ENCODE measurements at places on chromosomes 12 and 14.

GRCh38 chr14:43336351-43336750, 1170.7 kb downstream of the FSCB start:
- no peak for DNase-seq

DNA sequence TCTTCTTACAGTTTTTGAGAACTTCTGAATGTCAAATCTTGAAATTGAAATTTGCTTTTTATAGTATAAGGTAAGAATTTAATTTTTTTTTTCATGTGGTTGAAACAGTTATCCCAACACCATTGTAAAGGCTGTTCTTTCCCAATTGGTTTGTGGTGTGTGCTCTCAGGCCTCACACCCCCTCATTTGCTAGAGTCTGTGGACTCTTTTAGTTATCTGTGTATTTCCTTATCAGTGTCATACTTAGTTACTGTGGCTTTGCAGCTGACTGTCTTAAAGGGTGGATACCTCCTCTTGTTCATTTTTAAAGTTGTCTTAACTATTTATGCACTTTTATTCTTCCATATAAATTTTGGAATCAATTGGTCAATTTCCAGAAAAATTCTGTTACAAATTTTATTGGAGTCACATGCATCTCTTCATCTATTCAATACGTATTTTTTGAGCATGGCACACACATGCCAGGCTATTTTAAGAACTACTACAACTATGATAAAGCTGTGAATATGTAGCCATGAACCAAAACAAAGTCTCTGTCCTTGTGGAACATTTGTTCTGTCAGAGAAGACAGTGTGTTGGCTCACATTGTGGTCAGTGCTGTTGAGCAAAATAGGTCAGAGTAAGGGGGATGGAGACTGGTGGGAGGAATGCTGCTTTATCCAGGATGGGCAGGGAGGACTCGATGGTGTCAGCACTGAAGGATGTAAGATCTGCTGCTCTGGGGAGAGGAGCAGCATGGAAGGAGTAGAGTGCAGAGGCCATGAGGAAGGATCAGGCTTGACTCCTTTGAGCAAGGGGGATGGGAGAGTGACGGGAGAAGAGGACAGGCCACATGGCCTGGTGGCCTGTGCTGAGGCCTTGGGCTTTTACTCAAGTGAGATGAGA, 24.1 kb downstream of the FGF23 start:
- no peak for DNase-seq

GRCh38 chr12:124233041-124233796, 61.7 kb upstream of the RFLNA start:
- no peak for DNase-seq

DNA sequence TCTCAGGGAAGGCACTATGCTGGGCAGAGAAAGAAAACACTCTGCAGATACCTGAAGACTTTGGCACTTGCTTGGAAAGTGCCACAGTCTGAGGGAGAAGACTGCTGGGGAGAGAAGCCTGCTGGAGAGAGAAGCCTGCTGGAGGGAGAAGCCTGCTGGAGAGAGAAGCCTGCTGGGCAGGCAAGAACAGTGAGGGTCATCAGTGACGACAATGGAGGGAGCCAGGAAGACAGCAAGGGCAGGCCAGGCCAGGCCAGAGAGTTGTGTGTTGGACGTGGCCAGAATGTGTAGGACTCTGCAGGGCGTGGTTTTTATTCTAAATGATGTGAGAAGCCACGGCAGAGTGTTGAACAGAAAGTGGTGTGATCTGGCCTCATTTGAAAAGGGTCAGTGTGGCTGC, 185.3 kb upstream of the ABCD2 start:
- DNase-seq: no peak

DNA sequence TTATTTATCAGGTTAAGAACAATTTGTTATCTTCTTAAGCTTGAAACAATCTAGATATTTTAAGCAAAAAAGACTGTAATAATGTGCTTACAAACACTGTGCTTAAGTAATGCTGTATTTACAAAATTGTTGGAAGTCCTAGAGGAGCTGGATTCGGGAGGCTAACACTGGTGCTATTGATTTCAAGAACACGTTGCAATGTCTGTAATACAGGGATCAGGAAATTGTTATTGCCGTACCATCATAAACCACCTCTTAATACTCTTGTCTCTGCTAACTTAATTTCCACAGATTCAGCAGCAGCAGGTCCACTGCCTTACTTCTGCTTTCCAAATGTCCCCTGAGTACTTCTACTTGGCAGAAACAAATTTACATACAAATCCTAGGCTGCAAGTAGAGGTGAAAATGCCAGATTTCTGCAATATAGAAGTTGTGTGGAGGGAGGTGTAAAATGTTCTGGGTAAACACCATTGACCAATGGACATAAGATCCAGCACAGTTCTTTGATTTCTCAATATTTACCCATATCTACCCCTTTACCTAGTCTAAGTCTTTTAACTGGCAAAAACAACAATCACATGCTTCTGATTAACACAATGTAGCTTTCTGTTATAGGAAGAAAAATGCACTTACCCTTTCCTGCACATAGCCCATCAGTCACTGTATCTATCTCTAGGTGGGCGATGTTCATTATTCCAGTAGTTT, 663.4 kb downstream of the TMTC2 start:
- DNase-seq: no peak

DNA sequence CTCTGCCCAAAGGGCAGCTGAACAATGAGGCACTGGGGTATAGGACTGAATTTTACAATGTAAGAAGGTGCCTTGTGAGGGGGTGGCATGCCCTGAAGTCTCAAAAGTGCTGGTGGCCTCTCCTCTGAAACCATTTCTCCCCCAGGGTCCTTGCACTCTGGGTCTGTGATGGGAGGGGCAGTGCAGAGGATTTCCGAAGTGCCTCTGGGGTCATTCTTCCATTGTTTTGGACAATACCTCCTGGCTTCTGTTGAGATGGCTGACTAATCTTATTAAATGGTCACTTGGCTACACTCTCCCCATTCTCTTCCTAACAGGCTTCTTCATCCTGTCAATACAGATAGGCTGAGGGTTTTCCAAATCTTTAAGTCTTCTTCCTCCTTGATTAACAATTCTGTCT, 59.3 kb downstream of the UNC79 start:
- no peak for DNase-seq

DNA sequence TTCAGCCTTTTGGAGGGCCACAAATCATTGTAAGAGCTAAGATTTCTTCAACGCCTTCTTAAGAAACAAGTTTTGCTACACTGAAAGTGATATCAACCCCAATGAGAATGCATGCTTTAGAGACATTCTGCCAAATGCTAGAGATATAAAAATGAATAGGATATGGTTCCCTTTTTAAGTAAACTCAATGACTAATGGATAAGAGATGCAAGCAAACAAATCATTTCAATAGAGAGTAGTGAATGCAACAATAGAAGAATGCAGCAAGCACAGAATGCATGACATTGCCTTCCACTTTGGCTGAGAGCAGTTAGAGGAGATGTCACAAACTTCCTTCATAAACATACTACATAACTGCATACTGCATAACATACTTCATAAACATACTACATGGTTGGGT, 116.4 kb downstream of the PDZRN4 start:
- no peak for DNase-seq

GRCh38 chr12:9910716-9911421, 21.3 kb downstream of the CLEC2A start:
- DNase-seq: no peak

DNA sequence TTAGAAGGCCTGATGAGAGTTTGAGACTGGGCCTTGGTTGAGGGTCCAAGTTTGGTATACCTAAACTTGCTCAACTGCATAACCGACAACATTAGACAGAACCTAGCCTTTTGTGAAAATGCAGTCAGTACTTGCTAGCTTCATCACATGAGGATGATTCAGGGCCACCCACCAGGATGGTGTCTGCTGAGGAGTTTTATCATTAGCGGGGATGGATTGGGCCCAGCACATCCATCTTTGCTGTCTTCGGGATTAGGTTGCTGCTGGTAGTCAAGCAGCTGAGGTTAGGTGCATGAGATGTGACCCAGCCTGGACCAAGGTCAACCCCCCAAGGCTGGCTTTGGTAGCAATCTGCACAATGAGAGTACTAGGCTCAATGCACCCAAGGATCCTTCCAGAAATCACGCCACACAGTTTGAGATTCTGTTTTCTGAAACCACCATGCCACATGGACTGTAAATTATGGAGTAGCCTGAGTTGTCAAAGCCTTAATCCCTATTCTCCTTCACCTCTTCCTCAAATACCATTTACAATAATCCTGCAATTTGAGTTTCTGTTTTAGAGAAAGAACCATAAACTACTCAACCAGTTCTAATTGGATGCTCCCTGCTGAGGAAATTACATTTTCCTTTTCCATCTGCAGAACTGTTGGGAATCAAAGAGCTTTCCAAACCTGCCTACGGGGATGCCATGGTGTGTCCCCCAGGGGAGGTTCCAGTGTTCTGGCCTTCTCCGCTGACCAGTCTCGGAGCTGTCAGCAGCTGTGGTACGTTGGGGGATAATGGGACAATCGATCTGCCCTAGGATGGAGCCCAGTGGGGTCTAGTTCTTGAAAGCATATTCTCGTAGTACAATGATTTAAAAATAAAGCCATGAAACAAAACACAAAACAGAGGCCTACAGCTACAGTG, 61.7 kb downstream of the DGLUCY start:
- no peak for DNase-seq

DNA sequence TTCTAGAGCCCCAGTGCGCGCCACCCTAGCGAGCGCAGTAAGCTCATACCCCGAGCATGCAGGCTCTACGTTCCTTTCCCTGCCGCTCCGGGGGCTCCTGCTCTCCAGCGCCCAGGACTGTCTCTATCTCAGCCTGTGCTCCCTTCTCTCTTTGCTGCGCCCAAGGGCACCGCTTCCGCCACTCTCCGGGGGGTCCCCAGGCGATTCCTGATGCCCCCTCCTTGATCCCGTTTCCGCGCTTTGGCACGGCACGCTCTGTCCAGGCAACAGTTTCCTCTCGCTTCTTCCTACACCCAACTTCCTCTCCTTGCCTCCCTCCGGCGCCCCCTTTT, 791 bp downstream of the TMEM233 start:
- DNase-seq: no peak

DNA sequence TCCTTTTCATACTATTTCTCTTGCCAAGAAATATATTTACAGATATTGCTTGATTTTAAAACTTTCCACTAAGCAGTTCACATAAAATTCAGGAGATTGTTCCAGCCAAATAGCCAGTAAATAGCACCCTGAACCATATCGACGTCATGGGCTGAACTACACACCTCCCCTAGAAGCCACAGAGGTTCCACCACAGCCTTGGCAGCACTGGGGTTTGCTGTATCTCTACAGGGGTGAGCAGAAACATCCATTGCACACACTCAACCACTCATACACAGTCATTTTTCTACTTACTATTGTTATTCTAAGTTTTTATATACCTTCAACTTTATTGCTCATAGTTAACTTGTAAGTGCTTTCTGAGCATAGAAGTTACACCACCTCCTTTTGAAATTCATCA, 8.1 kb upstream of the EIF2S3B start:
- no peak for DNase-seq

- no peak for DNase-seq
Observed at GRCh38 chr12:103858953-103859601, 18.0 kb upstream of the NT5DC3 start.

DNA sequence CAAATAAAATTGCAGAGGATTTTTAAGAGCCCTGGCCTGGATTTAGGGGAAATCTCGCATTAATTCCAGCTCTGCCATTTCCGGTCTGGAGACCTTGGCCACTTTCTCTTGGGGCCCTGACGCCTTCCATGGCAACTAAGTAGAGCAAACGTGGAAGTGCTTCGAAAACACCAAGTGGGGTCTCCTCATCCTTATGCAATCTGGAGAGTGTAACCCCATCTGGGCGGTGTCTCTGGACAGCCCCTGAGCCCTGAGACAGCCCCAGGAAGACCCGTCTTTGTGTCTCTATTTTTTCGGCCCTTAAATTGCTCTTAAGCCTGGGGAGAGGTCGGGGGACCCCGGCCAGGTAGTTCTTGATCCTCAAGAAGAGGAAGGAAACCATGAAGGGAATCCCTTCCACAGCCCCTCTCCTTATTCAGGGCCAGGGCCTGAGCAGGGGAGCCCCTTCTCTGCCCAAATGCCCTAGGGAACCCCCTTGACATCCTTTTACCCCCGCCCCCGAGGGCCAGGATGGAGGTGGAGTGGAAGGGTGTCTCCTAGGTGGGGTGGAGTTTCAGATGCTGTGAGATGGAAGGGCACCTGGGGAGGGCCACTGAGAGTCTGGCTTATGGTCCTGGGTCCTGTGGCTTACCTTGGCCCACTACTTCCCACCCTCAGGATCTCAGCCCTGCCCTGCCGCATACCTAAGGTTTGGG, 17.6 kb upstream of the NR4A1 start:
- no peak for DNase-seq

DNA sequence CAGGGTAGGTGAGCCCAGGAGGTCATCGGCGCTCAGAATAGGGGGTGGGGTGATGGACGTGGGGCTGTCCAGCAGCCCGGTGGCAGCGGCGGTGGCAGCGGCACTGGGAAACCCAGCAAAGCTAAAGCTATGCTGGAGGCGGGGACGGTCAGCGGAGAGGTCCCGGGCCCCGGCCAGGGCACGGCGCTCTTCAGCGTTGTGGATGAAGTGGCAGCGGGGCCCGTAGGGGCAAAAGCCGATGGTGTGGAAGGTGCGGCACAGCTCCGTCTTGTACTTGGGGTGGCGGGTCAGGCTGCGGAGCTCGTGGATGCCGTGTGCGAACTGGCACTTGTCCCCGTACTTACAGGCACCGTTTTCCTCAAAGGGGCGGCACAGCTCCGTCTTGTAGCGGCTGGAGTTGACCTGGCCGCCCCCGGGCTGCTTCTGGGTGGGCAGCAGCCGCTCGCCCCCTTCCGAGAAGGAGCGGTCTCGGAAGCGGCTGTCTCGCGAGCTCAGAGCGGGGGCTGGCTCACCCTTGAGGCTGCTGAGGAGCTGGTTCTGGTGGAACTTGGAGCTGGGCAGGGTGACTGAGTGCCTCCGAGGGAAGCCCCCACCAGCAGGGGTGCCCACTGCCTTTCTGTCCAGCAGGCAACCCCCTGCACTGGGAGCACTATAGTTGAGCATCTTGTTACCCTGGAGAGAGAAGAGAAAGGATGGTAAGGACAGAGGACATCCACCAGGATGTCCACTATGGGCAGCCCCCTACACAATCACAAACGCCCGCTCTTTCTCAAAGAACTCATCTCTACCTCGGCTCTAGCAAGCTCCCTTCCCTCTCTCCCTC, 2.8 kb downstream of the ZFP36L1 start:
- DNase-seq: no peak

- peak; percentile 2 for DNase-seq
Observed at GRCh38 chr12:95446506-95446900, 27.4 kb upstream of the METAP2 start.

GRCh38 chr14:103725739-103726395, 10.3 kb downstream of the ZFYVE21 start:
- no peak for DNase-seq

DNA sequence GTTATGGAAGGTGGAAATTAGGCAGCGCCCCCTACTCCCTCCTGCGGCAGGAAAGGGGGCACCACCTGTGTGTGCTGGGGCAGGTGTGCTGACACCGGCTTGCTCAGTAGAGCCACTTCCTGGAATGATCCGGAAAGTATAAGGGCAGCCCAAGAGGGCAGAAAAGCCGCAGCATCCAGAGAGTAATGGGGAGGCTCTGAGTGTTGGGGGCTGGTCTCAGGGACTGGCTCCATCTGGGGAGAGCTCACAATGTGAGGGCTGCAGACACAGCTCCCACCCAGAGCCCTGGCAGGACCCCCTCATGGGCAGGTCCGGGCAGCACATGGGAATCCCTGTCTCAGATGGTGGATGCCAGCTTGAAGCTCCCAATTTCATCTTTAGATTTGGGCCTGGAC, 187.6 kb upstream of the C14orf180 start:
- DNase-seq: no peak

All from G401 (cell line).